Myocyte (in vitro differentiated cells): ENCODE measurements at places on chromosomes 3 and 15. TPM values are rescaled to one million over a fixed set of nuclear protein-coding genes. Genes with fewer than 3 reads are reported as not detected.

- DNase-seq = no peak
Observed at GRCh38 chr3:117104792-117105191, 395.2 kb downstream of the TUSC7 start.

- no peak for DNase-seq
Observed at GRCh38 chr15:61159901-61160300, 69.2 kb downstream of the RORA start.

DNA sequence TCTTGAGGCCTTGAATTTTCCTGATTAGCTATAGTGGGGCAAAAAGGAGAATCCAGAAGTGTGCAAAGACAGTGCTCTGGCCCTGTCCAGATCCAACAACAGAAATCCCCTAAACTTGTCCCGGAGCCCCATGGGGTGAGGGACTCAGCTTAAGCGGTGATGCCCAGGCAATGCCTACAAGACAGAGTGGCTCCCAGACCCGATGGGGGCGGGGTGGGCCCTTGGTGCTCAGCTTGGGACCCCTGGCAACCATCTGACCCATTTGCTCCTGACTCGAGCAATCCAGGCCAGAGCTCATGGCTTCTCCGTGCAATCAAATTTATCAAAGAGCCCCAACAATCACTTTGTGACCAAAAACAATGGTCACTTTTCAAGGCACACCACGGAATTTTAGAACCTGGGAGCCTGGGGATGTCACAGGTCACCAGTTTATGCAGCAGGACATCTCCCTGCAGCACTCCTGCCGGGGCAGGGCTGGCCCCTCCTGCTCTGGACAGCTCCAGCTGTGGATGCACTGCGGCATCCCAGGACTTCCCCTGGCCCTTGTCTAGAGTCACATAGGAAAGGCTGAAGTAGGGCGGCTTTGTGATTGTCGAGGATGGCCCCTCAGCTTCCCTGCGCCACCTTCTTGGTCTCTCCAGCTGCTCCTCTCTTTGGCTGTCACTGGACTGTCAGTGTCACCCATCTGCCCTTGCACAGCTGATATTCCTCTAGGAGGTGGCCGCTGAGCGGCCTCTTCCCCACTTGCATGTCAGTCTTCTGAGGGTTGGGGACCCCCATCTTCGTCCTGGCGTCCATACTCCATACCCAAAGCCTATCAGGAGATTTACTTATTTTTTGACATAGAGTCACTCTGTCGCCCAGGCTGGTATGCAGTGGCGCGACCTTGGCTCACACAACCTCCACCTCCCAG is 28.4 kb downstream of the RGMA start:
- DNase-seq = no peak

ISLR gene
- total RNA-seq = 0.31 and 2.2 TPM in 2 replicates

NUP210 gene
- total RNA-seq = not detected in 2 replicates
